ENCODE measurements at places on chromosomes 11 and 22.
A peak's percentile ranks its signal among the peaks of the same experiment; 100 is the strongest.

GRCh38 chr11:37914859-37915258, 1316.8 kb upstream of the RAG2 start:
- no peaks in the 10 kb centered on the region for H3K4me1 ChIP-seq
- no peak for DNase-seq
- H3K27ac ChIP-seq: no peak overlapping the region
- H3K36me3 ChIP-seq: no peaks in the 10 kb centered on the region
- peaks cover 3% of the 10 kb centered on the region for H3K27me3 ChIP-seq

DNA sequence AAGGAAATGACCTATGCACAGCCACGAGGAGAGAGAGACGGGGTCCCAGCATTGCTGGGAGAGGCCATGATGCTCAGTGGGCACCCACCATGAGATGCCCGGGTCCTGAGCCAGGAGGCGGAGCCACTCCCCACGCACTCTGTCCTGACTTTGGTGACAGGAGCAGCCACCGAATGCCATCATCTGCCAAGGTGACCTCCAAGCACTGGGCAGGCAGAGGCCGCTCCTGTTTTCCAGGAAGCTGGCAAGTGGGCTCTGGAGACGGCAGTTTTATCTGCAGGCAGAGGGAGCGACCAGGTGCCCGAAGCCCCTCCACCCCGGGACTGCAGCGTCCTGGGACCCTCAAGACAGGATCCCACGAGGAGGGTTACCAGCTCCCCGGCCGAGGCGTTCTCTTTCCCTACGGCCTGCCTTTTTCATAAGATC, 453.9 kb downstream of the BRD1 start:
- no peak for DNase-seq
- H3K4me3 ChIP-seq: no peak overlapping the region
- H3K4me1 ChIP-seq: no peaks in the 10 kb centered on the region
- H3K27me3 ChIP-seq: no peaks in the 10 kb centered on the region

- no peaks in the 10 kb centered on the region for H3K4me1 ChIP-seq
- H3K27ac ChIP-seq: no peak overlapping the region
- no peaks in the 10 kb centered on the region for H3K27me3 ChIP-seq
- no peaks in the 10 kb centered on the region for H3K36me3 ChIP-seq
- DNase-seq: no peak
These were observed 14.4 kb upstream of the FXYD2 start for GRCh38 chr11:117838901-117839300.

GRCh38 chr11:46499821-46500220, 94.0 kb downstream of the AMBRA1 start:
- peaks cover 15% of the 10 kb centered on the region for H3K36me3 ChIP-seq
- no peak overlapping the region for H3K27ac ChIP-seq
- no peaks in the 10 kb centered on the region for H3K27me3 ChIP-seq

DNA sequence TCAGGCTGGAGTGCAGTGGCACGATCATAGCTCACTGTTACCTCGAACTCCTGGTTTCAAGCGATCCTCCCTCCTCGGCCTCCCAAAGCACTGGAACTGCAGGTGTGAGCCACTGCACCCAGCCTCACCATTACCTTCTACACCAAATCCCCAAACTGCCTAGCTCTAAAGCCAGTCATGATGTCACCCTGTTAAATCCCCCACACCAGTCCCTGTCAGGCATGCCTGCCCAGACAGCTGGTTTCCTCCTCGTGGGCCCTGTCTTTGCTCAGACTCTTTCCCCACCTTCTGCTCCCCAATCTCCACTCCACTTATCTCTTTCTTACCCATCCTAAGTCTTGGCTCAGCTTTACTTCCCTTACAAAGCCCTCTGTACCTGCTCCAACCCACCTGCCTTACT, 12.5 kb upstream of the EXPH5 start:
- H3K27ac ChIP-seq: no peak overlapping the region
- no peaks in the 10 kb centered on the region for H3K4me1 ChIP-seq
- DNase-seq: no peak
- no peaks in the 10 kb centered on the region for H3K36me3 ChIP-seq
- H3K4me3 ChIP-seq: no peak overlapping the region

DNA sequence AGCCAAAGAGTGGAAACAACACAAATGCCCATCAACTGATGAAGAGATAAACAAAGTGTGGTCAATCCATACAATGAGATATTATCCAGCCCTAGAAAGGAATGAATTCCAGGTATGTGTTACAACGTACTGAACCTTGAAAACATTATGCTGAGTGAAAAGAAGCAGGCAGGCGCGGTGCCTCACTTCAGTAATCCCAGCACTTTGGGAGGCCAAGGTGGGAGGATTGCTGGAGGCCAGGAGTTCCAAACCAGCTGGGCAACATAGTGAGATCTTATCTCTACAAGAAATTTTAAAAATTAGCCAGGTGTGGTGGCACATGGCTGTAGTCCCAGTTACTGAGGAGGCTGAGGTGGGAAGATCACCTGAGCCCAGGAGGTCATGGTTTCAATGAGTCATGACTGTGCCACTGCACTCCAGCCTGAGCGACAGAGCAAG, 24.6 kb upstream of the TESMIN start:
- H3K4me3 ChIP-seq: no peak overlapping the region
- H3K27me3 ChIP-seq: no peaks in the 10 kb centered on the region
- H3K27ac ChIP-seq: no peak overlapping the region
- no peaks in the 10 kb centered on the region for H3K4me1 ChIP-seq
- H3K36me3 ChIP-seq: peaks cover 73% of the 10 kb centered on the region
- DNase-seq: no peak

- H3K27me3 ChIP-seq: no peaks in the 10 kb centered on the region
- H3K36me3 ChIP-seq: no peaks in the 10 kb centered on the region
- no peak overlapping the region for H3K27ac ChIP-seq
These were observed 331.6 kb upstream of the ANO5 start for GRCh38 chr11:21861314-21861713.

- no peaks in the 10 kb centered on the region for H3K4me1 ChIP-seq
- no peak for DNase-seq
- H3K27me3 ChIP-seq: no peaks in the 10 kb centered on the region
- no peak overlapping the region for H3K27ac ChIP-seq
These were observed 7.3 kb downstream of the SLC15A3 start for GRCh38 chr11:60944490-60945294.

GRCh38 chr22:45490836-45491235, 11.8 kb upstream of the FBLN1 start:
- H3K4me1 ChIP-seq: no peaks in the 10 kb centered on the region
- no peak overlapping the region for H3K4me3 ChIP-seq
- DNase-seq: no peak

DNA sequence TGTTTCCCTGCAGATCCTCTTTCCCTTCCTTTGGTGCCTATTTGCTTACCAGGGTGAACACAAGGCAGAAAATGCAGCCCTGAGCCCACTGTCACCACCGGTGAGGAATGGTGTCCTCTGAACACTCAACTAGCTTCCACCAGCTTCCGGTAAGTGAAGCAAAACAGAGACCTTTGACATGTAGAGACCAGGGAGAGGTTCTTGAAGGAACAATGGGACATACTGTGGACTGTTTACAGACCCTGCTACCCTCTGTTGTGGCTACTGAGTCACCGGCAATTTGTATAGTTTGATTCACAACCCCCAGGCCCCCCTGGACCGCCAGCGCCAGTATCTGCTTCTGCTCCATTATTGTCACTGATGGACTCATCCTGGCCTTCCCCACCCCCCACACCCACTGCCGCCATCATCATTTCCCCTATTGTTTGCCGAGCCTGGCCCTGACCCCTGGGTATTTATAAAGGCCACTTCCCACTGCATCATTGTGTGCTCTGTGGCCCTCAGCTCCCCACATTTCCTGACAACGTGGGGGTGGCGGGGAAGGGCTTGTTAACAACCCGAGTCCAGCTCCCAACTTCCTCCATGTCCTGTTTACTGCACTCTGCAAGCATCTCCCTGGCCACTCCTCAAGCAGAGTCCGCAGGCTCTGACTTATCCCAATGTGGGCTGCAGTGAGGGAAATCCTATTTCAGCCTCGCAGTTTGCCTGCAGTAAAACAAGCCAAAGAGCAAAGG, 252.9 kb downstream of the ETS1 start:
- no peaks in the 10 kb centered on the region for H3K36me3 ChIP-seq
- no peaks in the 10 kb centered on the region for H3K27me3 ChIP-seq
- DNase-seq: no peak
- no peaks in the 10 kb centered on the region for H3K4me1 ChIP-seq

DNA sequence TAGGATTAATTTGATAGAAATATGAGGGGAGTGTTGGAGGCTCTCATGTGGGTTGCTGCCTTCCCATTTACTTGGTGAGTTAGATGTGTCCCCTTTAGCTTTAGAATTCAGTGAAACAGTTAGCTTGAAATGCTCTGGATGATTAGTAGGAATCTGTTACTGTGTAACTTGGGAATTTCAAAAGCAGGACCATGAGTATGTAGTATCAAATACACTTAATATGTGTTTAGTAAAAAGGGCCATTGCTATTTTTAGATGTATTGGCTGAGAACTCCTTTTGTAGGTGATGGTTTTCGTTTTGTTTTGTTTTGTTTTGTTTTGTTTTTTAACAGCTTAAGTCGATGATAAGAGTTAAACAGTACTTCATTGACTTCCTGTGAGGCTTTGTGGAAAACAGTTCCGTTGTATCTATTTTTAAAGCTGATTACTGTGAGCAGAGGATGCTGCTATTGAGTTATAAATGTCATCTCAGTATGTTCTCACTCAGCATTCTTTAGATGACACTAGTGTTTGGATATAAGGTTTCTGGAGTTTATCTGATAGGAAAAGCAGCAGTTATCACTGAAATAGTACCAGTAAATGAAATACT, 53.5 kb downstream of the MCAM start:
- no peaks in the 10 kb centered on the region for H3K27me3 ChIP-seq
- peaks cover 1% of the 10 kb centered on the region for H3K4me1 ChIP-seq
- H3K4me3 ChIP-seq: no peak overlapping the region
- H3K27ac ChIP-seq: peak overlapping the region; percentile 31
- DNase-seq: no peak

DNA sequence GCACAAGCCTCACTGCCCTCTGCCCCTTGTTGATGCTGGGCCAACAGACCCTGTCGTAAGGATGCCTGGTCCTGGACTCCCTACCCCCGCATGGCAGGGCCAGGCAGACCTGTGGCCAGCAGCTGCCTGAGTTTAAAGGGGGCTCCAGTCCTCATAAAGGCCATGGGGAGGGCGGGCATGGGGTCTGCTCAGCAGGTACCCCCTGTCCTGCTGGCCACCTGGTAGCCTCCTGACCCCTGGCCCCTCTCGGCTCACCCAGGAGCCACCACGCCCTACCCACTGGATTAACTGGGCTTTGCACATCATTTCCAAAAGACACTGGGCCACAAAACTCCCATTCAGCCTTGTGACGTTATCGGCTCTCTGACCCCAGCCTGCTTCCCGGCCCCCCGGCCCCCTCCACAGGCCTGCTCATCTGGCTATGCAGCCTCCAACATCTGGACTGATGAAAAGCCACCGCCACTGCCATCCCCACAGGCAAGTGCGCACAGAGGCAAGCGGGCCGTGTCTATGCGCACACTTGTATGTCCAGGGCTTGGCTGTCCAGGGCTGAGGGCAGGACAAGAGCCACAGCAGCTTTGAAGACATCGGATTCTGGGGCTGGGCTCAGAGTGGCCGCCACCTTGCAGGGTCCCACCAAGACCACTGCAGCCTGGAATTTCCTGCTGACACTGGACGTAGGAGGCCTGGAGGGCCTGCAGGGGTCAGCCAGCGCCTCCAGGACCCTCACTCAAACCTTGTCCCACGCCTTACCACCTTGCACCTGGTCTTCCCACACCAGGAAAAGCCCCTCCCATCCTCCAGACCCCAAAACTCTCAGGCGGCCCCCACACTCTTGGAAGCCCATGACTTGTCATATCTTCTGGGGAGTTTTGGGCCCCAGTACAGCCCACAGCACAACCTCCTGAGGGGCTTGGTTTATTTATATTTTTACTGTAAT, 48.7 kb downstream of the IGF2 start:
- H3K4me3 ChIP-seq: no peak overlapping the region
- no peak overlapping the region for H3K27ac ChIP-seq
- H3K27me3 ChIP-seq: no peaks in the 10 kb centered on the region
- H3K36me3 ChIP-seq: no peaks in the 10 kb centered on the region
- H3K4me1 ChIP-seq: peaks cover 26% of the 10 kb centered on the region
- peak; percentile 31 for DNase-seq

GRCh38 chr11:67606093-67606491, 644 bp upstream of the NDUFV1 start:
- peaks cover 21% of the 10 kb centered on the region for H3K4me1 ChIP-seq
- H3K4me3 ChIP-seq: peak overlapping the region; percentile 93
